COLO829 (cell line): ENCODE measurements at places on chromosomes 1 and 21.
A peak's percentile ranks its signal among the peaks of the same experiment; 100 is the strongest.

GRCh38 chr1:224113545-224113917, 380 bp upstream of the FBXO28 start:
- DNase-seq, result no peak

DNA sequence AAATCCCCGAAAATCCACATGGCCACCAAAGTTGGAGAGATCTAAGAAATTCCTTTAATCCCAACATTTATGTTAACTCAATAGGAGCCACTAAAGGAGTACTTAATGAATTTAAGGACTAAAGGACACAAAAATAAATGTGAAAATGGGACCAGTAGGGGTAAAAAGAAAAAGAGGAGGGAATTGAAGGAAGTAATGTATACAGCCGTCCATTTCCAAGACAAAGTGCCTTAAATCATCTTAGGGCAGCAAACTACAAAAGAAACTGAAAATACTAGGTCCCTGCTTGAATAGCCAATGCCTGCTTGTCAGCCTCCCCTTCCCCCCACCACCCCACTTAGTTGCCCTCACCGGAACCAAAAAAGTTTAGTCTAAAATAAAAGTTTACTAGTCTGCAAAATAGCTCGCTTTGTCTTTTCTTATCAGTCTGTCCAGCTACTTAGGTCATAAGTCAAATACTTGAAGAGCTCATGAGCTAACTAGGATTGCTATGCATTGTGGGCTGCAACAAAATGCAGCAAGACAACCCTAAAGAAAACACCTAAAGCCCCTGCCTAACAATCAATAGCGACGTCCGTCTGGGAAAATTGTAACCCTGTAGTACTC, 66.3 kb upstream of the TLR5 start:
- no peak for DNase-seq

- no peak for DNase-seq
These were observed 21.1 kb downstream of the UBAP2L start for GRCh38 chr1:154241703-154242351.

- DNase-seq, result no peak
These were observed 110.6 kb upstream of the GPR52 start for GRCh38 chr1:174337000-174337681.

DNA sequence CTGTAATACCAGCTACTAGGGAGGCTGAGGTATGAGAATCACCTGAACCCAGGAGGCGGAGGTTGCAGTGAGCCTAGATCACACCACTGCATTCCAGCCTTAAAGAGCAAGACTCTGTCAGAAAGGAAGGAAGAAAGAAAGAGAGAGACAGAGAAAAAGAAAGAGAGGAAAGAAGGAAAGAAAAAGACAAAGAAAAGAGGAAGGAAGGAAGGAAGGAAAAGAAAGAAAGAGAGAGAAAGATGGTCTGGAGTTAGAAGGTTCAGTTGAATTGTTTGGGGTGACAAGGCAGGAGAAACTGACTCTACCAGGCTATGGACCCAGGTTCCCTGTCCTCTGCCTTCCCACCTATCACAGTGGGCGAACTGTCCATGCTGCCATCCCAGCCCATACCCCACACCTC, 27.4 kb upstream of the PIK3CD start:
- no peak for DNase-seq

GRCh38 chr1:62467092-62467491, 30.2 kb downstream of the USP1 start:
- DNase-seq, result no peak

DNA sequence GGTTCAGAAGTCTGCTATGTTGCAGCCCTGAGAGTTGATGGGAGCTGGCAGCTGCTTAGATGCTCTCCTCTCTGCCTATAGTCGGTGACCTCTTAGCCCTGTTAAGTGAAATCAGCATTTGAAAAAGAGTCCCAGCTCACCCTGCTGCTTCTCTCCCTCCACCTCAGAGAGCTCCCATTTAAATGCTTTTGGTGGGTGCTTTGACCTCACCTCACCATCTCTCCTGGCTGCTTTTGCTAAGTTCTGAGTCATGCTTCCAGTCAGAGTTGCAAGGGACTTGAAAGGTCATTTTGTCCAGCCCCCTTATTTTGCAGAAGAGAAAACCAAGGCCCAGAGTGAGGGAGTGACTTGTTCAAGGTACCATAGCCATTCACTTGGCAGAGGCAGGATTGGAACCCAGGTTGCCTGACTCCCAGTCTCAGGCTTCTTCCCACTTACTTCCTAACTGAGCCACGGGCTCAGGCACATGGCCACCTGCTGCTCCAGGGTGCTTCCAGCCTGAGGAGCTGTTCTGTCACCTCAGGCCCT, 3.3 kb downstream of the MAPKAPK2 start:
- DNase-seq, result no peak

- DNase-seq, result no peak
These were observed 108.3 kb downstream of the RPS6KC1 start for GRCh38 chr1:213159376-213159775.

DNA sequence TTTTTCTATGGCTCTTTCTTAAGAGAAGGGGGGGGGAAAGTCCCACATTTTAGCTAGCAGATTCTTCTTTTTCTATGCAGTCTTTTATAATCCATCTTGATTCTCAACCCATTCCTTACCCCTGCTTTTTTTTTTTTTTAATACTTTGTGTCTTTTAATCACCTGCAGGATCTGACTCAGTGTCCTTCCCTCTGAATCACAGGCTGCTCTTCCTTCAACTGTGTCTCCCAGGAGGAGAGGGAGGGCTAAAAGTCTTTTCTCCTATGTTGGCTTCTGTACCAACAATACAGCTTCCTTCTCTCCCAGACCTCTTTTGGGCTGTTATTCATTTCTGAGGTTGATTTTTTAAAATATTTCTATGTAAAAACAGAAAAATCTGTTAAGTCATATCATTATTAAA, 686.2 kb downstream of the ADGRL2 start:
- DNase-seq, result no peak

DNA sequence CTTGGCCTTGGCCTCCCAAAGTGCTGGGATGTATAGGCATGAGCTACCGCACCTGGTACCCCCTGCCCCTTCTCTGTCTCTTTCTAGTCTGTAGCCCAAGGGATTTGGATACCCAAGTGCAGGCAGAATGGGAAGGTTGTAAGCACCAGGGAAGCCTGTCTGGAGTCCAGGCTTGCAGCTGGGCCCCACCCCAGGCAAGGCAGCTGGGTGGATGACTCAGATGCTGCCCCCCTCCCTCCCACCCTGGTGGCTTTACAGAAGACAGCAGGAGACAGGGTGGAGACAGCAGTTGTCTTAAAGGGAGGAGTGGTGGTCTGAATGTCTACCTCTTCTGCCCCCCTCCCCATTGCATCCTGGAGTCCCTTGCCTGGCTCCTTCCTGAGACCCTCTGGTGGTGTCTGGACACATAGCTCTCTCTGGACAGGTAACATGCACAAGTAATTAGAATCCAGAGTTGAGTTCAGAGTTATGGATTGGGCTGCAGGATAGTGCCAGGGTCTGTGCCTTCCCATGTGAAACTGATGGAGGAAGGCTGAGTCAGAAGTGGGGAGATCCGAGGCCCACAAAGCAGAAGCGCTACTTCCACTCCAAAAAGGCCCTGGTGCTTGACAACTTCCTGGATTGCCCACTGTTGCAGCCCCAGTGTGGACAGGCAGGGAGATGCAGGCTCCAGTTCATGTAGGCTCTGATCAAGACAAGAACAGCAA, 5.1 kb downstream of the LMNA start:
- DNase-seq, result no peak

GRCh38 chr1:151541752-151542151, 1.6 kb downstream of the TUFT1 start:
- DNase-seq, result no peak

GRCh38 chr1:116852367-116852766, 57.3 kb upstream of the PTGFRN start:
- DNase-seq, result no peak

GRCh38 chr1:231936983-231937775, 310.6 kb downstream of the DISC1 start:
- DNase-seq, result peak; percentile 71

DNA sequence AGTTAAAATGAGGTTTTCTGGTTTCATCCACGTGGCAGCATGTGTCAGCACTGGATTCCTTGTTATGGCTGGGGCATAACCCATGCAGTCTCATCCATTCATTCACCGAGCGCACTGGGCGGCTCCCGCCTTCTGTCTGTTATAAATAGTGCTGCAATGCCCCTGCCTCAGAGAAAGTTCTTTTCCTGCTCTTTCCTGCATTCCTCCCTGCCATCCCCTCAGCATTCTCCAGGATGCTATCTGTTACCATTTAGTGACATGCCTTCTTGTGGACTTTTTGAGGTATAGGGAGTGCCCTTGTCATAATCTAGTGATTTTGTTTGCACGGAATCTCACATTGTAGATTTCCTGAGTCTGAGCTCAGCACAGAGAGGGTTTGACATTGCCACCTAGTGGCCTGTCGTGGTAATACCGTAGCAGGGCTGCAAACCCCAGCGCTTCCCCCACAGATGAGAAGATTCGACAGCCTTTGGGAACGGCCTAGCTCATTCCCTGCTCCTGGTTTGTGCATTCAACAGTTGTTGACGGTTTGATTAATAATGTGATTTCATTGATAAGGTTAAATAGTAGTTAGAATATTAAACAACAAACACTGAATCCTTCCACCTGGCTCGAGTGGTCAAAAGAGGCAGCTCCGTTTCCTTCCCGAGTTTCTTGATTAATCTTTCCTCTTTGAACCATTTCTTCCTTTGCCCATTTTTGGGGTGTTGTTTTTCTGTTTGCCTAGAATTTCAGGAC, 46.3 kb downstream of the UMODL1 start:
- DNase-seq, result peak; percentile 81

DNA sequence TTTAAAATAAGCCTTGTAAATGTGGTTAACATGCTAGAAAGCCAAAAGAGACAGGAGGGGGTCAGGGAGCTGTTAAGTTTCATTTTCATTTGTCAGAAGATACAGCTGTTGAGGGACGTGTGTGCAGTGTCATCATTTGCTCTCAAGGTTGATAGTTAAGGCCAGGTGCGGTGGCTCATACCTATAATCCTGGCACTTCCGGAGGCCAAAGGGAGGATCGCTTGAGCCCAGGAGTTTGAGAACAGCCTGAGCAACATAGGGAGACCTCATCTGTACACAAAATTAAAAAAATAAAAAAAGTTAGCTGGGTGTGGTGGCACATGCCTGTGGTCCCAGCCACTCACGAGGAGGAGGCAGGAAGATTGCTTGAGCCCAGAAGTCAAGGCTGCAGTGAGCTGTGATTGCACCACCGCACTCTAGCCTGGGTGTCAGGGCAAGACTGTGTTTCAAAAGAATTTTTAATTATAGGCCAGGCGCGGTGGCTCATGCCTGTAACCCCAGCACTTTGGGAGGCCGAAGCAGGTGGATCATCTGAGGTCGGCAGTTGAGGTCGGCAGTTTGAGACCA, 22.7 kb downstream of the ZBTB8OS start:
- DNase-seq, result no peak

- DNase-seq, result no peak
These were observed 10.5 kb downstream of the ANXA9 start for GRCh38 chr1:150992626-150993025.

- DNase-seq, result no peak
These were observed 519.9 kb upstream of the USP24 start for GRCh38 chr1:55735106-55735505.

DNA sequence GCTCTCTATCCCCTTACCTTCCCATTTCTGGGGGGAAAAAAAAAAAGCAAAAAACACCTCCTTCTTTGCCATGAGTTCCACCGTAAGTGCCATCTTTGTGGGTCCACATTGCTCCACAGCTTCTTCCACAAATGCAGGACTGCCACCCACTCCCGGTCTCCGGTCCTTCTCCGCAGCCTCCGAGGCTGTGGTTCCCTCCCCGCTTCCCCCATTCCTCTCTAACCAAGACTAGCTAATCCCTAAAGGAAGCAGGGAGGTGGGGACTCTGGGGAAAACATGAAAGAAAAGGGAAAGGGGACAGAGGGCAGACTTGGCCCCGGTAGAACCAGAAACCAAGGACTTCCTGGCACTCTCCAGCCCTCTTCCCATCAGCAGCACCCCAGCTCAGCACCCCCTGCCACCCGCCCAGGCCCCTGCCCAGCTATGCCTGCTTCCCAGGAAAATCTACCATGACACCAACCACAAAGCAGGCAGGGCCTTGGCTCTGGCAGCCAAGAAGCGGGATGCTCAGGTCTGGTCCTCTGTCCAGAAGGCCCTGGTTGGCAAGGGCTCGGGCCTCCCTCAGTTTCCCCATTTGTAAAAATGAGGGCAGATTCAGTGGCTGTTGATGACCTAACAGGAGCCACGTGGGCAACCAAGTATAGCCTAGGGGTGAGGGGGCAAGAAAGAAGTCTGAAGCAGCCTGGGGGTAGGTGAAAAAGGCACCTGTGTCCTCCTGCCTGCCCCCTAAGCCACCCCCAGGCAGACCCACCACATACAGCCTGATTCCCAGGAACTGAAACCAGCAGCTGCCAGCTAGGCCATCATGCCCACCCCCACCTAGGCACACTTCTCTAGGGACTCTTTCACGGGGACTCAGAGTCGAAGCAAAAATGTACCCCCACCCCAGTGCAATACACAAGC, 2.5 kb downstream of the EPHA2 start:
- no peak for DNase-seq

DNA sequence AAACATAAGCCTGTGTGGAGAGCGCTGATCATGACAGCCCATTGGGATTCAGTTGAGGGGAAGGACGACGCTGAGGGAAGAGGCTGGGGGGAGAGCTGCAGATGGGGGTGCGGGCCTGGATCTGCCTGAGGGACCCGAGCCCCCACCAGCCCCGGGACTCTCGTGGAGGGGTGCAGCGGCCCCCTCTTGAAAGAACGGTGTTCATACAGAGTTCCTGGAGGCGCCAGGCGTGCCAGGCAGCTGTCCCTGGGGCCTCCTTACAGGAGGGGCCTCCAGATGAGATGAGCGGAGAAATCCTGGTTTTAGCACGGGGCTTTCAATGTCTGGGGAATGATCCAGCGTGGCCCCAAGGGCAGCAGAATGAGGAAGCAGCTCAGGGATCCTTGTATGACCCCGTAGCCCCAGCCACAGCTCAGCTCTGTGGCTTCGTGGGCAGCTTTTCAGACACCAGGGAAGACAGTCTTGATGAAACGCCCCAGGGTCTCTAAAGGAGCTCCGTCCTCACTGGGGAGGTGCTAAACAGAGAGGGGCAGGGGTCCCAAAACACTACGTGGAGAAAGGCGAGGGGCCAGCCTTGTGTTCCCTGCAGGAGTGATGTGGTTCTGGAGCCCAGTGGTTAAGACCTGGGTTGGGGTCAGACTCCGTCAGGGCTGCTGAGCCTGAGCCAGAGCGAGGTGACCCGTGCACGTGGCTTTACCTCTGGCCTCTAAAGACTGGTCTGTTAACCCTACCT, 7.2 kb upstream of the DSCAM start:
- no peak for DNase-seq

DNA sequence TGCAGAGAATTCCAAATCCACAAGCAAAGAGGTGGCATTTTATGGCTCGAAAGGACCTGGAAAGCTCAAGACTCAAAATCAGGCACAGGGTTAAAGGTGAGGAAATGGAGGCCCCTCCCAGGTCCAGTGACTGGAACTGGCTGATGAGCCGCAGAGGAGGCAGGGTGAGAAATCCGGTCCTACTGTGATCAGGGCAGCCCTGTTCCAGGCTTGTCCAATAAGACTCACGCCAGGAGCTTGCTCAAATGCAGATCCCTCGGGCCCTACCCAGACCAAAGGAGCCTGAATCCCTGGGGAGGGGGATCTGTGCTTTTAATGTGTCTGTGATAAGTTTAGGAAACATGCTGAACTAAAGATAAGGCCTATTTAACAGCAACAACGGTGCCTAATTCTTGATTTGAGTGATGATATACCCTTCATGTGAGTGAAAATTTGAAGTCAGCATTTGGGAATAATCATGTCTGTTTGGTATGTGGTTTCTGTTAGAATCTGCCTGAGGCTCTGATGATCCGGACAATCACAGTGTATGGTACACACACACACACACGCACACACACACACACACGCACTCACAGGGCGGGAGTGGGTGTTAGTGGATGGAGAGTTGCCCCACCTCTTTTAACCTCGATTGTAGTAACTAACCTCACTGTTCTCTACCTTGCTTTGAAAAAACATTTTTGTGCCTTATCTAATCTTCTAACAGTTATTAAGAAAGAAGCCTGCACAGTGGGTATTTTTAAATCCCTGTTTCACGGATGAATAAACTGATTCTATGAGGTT, 54.1 kb upstream of the LYST start:
- DNase-seq, result no peak
